Caudate nucleus (tissue), 63 donors: ENCODE measurements at places on chromosomes 2 and 18.

DNA sequence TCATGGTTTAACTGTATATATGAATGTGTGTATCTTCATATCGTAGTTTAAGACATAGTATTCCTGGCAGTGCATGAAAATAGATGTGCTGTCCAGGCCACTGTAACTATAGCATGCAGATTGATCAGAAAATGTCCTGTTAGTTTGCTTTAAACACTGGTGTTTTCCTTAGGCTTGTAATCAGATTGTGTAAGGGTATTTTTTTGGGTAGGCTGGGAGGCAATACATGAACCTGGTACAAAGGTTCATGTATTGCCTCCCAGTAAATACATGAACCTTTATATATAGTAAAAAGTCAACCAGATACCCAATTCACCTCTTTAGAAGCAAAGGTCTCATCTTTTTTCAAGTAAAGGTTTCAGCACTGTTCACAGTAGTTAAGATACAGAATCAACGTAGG lies 1.6 kb downstream of the COQ10B start:
- DNase-seq = no peak

GRCh38 chr2:169221745-169222369 lies 140.5 kb downstream of the LRP2 start:
- no peak for DNase-seq

DNA sequence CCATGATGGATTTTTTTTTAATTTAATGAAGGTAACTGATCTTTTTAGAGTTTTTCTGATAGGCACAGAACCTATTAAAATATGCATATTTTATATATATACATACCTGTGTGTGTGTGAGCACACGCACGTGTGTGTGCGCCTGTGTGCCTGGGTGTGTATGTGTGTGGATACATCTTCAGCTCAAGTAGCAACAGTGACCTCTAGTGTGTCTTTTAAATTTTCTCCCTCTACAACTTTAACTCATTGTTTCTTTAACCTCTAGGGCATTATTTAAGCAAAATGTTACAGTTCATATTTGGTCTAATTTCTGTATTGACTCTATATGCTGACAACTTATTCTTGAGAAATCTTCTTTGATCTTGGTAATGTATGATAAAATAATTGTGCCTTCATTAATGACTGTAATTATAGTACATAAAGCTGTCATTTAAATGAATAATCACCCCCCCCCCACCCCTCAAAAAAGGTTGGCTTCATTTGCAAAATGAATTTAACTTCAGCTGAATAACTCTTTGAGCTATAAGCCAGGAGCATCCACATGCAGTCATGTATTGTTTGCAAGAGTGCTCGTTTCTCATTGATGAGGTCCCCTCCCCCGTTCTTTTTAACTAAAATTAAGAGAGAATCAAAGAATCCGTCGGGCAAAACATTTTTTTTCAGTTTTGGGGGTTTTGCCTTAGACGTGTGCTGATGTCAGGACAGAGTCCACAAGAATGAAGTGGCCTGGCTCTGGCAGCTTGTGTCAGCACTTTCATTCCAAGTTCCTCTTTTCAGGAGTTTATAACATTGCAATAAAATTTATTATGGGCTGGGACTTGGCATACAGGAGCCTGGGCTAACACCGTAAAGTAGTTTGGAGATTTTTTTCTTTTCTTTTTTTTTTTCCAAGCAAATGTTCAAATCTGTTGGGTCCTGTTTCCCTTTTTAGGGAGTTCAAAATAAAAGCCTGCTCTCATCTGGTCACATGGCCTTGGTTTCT lies 80.0 kb downstream of the ETAA1 start:
- no peak for DNase-seq

- DNase-seq = no peak
These were observed 522.8 kb upstream of the CDH7 start for GRCh38 chr18:65227970-65228369.

DNA sequence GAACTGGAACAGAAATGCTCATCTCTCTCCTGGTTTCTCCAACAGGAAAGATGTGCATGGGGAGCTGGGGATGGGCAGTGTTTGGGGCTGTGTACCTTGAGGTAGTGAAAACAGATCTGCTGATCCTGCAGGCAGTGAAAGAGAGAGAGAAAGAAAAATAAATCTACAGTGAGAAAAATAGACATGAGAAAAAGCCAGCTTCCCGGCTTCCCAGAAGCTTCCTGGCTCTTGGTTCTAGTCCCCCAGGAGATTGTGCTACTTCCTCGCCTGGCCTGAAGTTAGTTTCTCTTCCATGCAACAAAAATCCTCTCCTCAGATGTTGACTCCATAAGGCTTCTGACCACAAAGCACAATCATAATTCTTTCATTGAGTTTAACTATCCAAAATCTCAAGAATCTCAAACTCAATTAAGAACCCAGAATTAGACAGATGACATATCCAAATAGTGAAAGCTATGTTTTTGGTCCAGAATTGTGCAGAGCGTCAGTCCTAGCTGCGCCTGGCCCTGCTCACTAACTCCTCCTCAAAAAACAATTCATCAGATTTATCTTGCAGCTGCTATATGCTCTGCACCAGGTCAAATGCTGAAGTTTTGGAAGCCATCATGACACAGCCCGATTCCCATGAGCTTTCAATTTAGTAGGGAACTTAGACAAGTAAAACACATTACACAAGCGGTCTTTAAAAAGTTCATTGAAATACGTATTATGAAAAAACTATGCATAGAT lies 20.1 kb upstream of the NAB1 start:
- DNase-seq = no peak

GRCh38 chr2:231185050-231185725 lies 13.2 kb upstream of the ARMC9 start:
- DNase-seq = no peak

DNA sequence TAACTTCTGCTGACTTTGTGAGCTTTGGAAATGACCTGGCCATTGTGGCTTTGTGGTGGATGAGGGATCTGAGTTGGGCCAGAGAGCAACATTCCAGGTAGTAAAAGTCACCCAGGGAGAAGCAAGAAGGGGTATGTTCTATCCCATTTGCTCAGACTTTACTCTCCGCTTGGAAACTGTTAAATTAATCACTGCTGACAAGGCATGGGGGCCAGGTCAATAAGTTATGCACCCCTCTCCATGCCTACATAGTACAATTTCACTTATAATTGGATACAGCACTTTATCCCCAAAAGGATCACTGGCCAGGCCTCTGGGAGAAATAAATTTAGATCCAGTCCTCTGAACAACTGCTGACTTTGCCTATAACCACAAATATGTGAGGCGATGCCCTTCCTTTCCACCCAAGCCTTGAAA lies 92.1 kb downstream of the RPRM start:
- no peak for DNase-seq

DNA sequence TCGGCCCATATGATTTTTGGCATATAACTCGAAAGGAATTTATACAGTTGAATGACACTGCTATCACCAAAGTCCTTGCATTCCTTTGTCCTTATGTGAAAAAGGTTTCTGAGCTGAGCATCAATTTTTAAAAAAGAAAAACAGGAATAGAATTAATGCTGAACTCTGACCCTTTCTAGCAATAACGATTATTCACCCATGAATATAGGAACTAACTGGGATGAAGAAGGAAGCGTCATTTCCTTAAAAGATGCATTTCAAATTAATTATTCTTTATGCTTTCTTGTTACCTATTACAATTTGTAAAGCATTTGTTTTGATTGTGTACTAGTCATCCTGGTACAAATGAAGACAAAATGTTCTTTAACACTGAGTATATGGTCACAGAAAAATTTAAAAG lies 19.3 kb downstream of the TMEM247 start:
- no peak for DNase-seq

GRCh38 chr2:102350137-102350793 lies 5.3 kb upstream of the IL18R1 start:
- DNase-seq = no peak

DNA sequence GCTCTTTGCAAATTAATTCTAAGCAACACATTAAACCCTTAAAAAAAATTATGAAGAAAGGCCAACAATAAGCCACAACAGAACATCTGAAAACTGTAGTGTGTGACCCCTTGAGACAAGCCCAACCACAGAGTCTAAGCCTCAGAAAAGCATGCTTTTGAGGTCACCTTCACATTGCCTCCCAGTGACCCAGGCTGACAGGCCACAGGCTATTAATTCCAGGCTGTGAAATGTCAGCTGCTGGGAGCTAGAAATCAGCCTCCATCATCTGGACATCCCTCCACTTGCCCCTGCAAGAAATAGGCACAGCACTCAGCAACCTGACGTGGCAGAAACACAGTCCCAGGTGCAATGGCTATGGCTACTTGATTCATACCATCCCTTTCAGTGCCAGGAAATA lies 179.4 kb upstream of the ZFP36L2 start:
- no peak for DNase-seq

GRCh38 chr2:142130111-142131009 lies 456 bp downstream of the LRP1B start:
- no peak for DNase-seq

- DNase-seq = no peak
These were observed 123.5 kb downstream of the INHBB start for GRCh38 chr2:120469426-120469825.

- DNase-seq = no peak
These were observed 448.3 kb downstream of the SOX11 start for GRCh38 chr2:6140509-6140908.

- DNase-seq = no peak
These were observed 36.4 kb upstream of the SLC1A4 start for GRCh38 chr2:64952511-64953482.

DNA sequence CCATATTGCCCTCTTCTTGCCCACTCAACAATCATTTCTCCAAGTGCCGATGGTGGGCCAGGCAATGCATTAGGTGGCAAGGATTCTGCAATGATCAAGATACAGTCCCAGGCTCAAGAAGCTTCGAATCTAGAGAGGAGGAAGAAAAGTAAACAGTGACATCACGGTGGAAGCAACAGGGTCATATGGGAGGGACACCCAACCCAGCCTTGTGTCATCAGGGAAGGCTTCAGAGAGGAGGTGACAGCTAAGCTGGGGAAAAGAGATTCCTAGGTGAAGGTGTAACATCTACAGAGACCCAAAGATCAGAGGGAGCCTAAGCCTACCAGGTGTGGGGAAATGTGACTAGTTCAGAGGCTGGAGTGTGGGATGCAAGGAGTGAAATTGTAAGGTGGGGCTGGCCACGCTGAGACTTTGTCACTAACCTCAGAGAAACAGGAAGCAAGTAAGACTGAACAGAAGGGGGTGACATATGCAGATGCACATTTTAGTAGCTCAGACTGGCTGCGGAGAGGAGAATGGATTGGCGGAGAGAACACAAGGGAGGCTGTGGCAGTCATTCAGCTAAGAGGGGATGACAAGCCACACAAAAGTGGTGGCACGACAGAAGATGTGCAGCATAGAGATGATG lies 104.9 kb downstream of the ANKRD44 start:
- DNase-seq = no peak
